Esophagus mucosa (tissue), 1 donor: ENCODE measurements at places on chromosomes 12 and 14. TPM values are rescaled to one million over a fixed set of nuclear protein-coding genes. Genes with fewer than 3 reads are reported as not detected.

GRCh38 chr12:6280053-6280469 lies 30.4 kb upstream of the PLEKHG6 start:
- peak; percentile 57 for ATAC-seq

GRCh38 chr12:72622556-72622955 lies 350.4 kb downstream of the TRHDE start:
- ATAC-seq, result no peak

DNA sequence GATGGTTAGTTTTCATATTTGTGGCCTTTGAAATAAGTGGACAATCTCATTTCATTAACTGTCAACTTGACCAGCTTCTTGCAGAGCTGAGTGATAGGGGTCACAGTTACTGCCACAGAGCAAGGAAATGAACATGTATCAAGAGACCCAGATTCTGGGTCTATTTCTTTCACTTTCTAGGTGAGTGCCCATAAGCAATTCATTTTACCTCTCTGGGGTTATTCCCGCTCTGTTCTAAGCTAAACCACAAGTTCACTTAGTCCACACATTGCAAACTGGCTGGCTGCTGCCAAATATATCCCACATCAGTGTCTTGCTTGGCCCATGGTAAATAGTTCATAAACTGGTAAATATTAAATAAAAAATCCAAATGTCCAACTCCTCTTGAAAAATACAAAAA lies 29.9 kb downstream of the GPHB5 start:
- ATAC-seq, result no peak

DNA sequence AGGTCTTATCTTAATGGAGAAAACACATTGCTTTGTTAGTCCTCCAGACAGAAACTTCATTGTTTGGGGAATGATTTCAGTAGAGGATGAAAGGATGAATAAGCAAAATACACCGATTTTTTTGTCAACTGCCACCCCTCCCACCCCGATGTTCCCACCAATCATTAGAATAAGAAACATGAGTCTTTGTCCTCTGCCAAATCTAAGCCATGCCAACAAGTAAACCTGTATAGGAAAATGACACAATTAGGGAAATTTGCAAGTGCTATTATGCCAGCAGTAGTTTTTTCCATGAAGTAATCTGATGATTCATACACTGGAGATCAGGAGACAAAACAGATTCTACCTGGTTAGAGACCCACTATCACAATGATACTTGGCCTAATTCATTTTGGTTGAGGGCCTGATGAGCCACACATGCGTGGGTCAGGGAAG lies 35.9 kb downstream of the FLRT2 start:
- ATAC-seq, result no peak

DNA sequence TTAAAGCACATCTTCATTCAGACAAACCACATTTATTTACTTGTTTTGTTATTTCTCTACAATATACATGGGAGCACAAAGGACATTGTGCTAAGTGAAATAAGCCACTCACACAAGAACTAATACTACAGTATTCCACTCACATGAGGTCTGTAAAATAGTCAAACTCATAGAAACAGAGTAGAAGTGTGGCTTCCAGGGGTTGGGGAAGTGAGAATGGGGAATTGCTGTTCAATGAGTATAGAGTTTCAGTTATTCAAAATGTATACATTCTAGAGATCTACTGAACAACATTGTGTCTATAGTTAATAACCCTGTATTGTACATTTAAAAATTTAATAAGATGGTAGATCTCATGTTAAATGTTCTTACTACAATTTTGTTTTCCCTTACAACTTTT lies 88.8 kb downstream of the ATXN7L3B start:
- ATAC-seq, result no peak

KRT5 gene
- total RNA-seq, result 11,855 TPM
